ENCODE measurements at places on chromosomes 4 and X.

DNA sequence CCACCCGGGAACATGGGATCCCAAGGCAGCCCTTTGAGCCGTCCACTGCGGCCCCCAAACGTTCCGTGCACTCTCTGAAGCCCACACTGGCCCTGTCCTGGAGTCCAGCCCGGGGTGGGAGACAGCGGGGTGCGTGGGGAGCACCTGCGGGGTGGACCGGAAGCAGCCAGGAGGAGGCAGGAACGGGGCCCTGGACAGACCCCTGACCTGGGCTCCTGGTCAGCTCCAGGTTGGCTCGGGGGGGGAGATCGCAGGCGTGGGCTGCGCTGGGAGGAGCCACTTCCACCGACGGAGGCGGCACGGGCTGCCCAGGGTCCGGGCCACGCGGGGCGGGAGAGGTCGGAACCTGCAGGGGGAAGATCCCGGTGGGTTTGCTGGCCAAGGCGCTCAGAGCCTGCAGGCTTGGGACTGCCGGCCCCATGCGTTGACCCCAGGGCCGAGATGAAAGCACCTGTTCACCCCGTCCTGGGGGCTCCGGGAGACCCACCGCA is 5.7 kb upstream of the PLCXD1 start:
- DNase-seq = no peak

DNA sequence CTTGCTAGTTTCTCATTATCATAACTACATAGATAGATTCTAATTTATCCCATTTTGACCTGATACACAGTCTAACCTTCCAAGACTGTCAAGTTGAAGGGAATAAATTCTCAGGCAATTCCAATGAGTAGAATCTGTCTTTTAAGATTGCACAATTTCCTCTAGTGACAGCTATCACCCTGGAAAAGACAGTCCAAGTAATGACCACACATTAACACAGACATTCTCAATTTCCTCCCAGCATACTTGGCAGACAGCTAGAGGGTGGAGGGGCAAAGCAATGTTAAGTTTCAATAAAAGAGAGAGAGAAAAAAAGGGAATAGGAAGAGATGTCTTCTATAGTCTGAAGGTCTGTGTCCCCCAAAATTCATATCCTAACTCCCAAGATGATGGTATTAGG is 234.7 kb downstream of the LDB2 start:
- DNase-seq = no peak

DNA sequence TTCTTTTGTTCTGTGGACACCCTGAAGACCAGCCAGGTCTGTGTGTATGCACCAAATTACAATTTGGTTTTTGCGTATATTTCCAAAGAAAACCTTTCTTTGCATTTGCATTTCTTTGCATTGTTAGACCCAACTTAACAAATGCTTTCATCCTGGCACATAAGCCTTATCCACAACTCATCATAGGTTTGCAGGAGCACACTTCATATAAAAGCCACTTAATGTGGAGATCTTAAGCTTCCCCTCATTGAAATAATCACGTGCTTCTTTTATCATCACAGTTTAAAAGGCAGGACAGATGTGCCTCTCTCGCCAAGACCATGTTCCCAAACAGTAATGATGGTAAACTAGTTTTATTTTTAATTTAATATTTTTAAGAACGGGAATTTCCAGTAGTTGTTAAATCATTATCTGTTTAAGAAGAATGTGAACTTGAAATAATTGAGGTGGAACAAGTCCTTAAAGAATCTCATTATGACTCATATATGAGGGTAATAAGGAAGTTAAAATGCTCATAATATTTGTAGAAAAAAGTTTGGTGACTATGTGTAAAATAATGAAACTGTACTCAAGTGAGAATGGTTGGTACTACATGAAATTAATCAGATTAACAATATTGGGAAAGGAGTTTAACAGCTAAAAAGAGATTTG is 65.5 kb downstream of the GLRA3 start:
- no peak for DNase-seq

DNA sequence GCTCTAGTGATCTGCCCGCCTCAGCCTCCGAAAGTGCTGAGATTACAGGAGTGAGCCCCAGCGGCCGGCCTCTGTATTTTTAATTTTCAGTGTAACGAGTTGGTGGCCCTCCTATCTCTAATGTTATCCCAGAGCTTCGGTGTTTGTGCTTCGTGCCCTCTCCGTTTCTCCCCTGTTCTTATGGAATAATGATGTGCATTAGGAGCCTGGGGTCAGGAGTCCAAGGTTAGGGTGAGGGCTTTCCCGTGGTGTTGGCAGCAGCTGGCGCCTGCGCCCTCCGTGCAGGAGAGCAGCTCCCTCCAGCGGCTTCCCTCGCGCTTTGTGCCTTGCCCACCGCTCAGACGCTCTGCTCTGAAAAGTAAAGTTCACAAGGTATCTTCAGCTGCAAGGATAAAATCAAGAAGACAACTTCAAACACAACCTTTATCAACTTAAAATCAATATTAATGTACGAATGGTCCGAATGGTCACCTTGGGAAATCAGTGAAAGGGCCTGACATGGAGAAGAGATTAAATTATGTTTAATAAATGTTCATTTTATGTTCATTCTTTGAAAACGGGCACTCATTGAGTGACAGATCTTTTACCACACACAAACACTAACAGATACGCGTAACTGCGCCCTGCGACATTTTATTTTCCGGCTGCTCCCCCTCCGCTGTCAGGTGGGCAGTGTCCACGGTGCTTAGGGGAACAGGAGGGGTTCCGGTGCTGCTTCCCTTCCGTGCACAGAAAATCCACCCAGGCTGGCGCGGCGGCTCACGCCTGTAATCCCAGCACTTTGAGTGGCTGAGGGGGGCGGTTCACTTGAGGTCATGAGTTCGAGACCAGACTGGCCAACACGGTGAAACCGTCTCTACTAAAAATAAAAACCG is 62.4 kb downstream of the TRAPPC11 start:
- DNase-seq = no peak

DNA sequence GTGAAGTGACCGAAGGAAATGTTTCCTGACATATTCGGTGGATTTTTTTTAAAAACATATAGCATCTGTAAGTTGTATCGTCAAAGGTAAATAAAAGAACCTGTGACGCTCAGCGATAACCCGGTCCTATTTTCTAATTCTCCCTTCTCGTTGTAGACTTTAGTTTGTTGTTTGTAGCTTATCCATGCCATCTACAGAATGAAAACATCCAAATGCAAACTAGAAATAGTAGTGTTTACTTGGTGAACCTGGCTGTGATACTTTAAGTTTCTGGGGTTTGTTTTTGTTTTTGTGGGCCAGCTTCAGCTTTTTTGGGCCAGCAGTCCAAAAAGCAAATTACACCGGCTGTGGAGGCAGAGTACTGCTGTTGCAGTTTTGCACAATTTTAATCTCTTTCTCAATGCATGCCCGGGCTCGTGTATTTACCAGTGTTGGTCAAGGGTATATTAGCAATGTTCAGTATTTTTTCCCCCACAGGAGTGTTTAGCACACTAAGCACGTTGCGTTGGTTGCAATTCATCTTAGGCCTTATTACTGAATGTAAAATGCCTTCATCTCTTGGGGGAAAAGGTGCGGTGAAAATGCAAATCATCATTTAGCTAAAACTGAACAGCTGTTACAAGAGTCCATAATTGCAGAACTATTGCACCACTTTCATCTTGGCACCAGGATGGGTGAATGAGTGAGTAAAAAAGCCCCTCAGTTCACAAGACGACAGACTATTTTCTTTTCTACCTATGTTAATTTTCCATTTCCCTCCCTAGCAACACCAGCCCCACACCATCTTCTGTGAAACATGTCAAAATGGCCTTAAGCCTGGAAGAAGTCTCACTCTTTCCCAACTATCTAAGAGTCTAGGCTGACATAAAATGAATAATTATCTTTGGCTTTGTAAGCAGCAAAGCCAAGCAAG is 1.7 kb upstream of the CNOT6L start:
- no peak for DNase-seq

DNA sequence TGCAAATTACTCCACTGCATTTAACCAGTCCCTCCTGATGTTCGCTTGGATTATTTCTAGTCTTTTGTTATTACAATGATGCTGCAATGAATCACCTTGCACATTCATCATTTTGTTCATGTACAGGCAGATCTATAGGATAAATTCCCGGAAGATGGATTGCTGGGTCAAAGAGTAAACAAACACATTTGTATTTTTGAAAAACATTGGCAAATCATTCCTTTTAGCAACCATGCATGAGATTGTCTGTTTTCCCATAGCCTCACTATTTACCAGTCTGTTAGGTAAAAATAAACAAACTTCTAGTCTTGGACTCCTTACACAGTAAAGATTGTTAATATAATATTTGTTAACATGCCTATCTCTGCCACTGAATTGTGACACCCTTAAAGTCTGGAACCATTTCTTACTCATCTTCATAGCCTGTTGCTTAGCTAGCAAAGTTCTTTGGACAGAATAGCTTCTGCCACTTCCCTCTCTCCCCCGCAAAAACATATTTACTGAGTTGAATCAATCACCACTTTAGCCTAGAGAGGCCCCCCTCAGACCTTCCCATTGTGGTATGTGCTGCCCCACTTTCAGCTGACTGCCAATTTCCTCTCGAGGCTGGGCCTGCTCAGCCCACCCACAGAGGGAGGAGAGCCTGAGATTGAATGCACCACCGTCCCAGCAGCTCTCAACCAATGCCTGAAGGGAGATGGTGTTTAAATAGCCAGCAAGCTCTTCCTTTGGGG is 108.4 kb upstream of the ATXN3L start:
- DNase-seq = peak; percentile 5

DNA sequence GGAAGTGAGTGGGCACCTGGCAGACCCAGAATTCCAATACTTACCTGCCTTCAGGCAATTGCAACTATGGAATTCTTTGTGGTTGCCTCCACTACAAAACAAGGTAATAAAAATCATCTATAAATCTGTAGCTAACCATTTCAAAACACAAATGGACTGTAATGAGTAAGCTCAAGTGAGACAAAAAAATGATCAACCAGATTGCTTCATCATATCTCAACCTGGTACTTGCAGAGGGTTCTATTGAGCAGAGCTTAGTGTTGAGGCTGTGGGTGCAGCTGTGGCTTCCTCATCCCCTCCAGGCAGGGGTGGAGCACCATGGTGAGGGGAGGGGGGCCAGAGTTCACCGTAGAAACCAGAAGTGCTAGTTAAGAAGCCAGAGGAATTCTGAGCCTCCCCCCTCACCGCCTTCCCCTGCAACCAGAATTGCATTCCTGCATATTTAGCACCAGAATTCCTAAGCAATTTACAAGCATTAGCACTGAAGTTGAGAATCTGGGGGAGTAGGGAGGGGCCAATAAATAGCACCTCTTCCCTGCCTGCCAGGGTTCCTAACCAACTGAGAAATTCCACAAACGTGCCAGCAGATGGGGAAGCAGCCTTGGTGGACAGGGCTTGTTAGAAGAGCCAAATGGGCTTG is 11.5 kb downstream of the CTAG1A start:
- DNase-seq = no peak

- DNase-seq = no peak
Observed at GRCh38 chrX:43514820-43515219, 141.3 kb upstream of the MAOA start.

- DNase-seq = no peak
Observed at GRCh38 chrX:19775830-19776485, 111.4 kb downstream of the SH3KBP1 start.

DNA sequence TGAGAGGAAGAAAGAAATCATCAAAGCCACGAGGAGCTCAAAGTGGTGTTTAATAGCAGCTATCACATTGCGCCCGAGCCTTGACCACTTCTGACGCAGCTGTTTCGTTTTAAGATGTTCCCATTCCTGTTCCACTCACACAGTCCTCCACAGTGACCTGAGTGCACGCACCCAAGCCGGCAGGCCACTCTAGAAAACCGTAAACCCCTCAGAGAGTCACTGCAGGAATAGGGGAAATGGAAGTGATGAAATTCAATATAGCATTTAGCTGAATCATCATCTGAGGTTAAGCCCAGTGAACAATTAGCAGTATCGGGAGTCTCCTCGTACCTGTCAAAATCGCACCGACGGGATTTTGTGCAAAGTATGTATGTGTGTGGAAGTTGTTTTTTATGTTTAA is 17.9 kb upstream of the HAND2 start:
- no peak for DNase-seq

DNA sequence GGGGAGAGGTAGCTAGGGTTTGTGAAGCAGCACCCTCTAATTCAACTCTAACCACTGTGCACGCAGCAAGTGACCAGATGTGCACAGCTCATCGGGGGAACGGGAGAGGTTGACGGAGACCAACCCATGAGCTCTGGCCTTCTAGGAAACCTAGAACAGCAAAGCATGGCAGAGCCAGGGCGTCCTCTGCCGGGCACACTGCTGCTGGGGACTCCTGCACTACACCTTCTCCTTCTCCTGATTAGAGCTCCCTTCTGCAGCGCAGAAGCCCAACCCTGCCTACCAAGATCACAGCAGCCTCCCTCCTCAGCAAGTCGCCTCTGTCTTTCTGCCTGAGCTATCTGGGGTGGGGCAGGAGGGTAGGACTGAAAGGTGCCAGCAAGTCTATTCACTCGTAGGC is 252.3 kb upstream of the PSAPL1 start:
- no peak for DNase-seq

- DNase-seq = no peak
Observed at GRCh38 chr4:81663368-81663767, 191.7 kb upstream of the RASGEF1B start.

GRCh38 chr4:2366252-2367192 is 51.9 kb downstream of the ZFYVE28 start:
- no peak for DNase-seq

- no peak for DNase-seq
Observed at GRCh38 chrX:68784816-68785215, 44.0 kb upstream of the EFNB1 start.

Data from stimulated activated CD8-positive, alpha-beta memory T cell treated with anti-CD3 and anti-CD28 coated beads, Interleukin-7, amount 100 ng/mL, for 4 hours (primary cell).